ENCODE measurements at places on chromosomes 3 and 15.
A peak's percentile ranks its signal among the peaks of the same experiment; 100 is the strongest.

- no peak for DNase-seq
These were observed 134.4 kb upstream of the FAM3D start for GRCh38 chr3:58800940-58801339.

DNA sequence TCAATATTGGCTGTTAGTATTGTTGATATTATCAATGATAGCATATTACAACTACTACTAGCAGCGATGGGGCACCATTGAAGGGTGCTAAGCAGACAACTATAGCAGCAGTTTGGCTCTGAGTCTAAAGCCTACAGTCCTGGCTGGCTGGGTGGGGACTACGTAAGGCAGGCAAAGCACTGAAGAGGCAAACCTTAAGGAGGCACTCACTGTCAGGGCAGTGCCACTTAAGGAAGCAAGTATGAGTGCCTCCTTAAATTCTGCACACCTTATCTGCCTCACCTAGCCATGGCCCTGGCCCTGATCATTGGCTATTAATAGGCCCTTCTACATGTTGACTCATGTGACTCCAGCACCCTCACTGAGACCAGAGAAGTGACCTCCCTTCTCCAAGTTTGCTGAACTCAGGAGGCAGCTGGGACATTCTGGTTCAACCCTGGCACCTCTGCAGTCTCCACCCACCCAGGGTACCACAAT lies 20.6 kb downstream of the CDCP1 start:
- no peak for DNase-seq

- no peak for DNase-seq
These were observed 568.3 kb downstream of the AGBL1 start for GRCh38 chr15:86647810-86648440.

DNA sequence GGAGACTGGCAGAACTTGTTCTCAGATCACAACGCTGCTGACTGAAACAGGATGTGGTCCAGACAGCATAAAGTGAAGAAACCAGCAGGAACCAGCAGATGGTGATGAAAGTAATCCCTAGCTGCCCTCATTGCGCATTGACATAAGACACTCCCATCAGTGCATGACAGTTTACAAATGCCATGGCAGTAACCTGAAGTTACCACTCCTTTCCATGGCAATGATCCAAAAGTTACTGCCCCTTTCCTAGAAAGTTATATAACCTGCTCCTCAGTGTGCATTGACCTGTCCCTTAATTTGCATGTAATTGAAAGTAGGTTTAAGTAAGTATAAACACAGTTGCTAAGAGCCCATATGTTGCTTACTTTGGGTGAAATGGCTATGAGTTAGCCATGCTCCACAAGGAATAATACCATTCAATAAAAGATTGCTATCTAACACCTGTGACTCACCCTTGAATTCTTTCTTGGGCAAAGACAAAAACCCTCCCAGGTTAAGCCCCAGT lies 149.1 kb upstream of the CD96 start:
- no peak for DNase-seq

GRCh38 chr3:196270499-196270898 lies 17.0 kb downstream of the PCYT1A start:
- no peak for DNase-seq

GRCh38 chr15:100114100-100114499 lies 227.7 kb downstream of the ADAMTS17 start:
- no peak for DNase-seq

DNA sequence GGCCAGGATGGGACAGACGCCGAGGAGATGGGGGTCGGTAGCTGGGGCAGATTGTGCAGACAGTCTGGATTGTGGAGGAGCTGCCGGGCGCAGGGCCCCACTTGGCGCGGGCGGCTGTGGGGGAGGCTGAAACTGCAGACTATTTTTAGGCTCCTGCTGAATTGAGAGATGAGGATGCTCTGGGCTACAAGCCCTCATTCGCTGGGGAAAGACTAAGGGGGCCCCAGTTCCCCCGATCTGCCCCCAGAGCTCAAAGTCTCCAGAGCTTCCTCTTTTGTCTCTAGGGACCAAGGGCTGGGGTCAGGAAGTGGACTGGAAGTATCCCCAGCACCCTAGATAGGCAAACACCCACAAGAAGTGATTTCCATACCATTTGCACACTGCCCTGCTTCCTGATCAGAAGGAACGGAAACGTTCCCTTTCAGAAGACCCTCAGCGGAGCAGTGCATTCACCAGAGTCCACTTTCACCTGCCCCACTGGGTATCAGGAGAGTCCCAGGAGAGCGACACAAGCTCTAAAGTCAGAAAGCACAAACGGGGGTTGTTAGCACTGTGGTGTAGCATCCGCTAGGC lies 29.7 kb downstream of the SEMA7A start:
- no peak for DNase-seq

GRCh38 chr3:32873531-32874130 lies 55.8 kb downstream of the TRIM71 start:
- no peak for DNase-seq

DNA sequence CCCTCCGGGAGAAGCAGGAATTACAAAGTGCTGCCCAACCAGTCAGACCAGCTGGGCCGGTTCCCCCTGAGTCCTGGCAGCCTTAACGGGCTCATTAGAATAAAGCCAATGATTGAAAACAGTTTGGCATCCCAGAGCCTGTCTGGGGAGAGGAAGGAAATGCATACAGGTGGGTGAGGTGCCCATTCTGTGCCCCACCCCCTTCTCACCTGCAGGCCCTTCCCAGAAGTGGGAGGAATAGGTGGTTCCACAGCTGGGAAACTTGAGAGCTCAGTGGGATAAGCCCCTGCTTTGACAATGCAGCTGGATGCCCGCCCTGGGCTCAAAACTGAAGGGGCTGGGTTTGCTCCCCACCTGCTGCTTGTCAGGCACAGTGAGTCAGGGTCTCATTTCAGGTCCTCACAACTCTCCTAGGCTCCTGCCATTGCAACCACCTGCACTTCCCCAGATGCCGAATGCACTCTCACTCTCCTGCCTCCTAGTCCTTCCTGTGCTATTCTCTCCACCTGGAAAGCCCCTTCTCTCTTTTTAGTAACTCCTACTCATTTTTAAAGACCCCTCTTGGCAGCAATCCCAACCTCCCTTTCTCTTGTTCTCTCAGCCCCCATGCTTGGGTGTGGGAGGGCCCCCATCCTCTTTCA lies 5.5 kb upstream of the BUB1B start:
- no peak for DNase-seq

GRCh38 chr15:31361764-31362515 lies 35.3 kb downstream of the KLF13 start:
- no peak for DNase-seq

- DNase-seq, result no peak
These were observed 8.5 kb downstream of the ISL2 start for GRCh38 chr15:76344893-76345582.

- DNase-seq, result no peak
These were observed 12.3 kb downstream of the THOC7 start for GRCh38 chr3:63851287-63851686.

DNA sequence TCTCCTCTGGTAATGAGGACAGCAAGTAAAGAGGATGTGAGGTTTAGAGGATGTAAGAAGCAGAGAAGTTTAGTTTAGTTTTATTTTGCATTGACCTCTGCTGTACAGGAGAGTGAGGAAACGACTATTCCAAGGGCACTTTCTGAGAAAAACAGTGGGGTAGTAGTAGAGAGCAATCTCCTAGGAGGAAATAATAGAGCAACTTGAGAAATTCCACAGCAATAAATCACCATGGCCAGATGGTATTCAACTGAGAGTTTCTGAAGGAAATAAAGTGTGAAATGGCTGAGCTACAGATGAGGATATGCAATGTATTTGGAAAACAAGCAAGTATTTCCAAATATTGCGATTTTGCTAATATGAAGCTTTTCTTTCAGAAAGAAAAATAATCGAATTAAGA lies 118.9 kb downstream of the DPH6 start:
- DNase-seq, result peak; percentile 79

DNA sequence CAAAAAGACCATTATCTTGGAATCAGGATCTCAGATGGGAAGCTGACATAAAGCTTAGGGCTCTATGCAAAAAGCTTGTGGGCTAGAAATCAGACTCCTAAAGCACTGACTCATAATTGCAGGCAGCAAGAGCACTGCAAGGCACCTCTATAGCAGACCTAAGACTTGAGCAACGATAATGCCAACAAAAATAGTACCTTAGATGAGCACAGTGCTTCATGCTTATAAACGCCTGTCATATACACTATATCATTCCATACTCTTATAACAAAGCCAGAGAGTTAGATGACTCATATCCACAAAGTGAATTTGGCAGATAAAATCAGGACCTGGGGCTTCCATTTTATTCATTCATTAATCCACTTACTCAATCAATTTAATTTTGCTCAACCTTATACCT lies 560.8 kb downstream of the MCTP2 start:
- no peak for DNase-seq

- no peak for DNase-seq
These were observed 23.4 kb downstream of the NCBP2 start for GRCh38 chr3:196918968-196919367.

GRCh38 chr3:66394753-66395249 lies 106.0 kb downstream of the LRIG1 start:
- DNase-seq, result peak; percentile 67

GRCh38 chr3:133996251-133996661 lies 33.5 kb downstream of the SLCO2A1 start:
- no peak for DNase-seq

GRCh38 chr3:45670436-45670835 lies 18.8 kb upstream of the SACM1L start:
- no peak for DNase-seq

- DNase-seq, result no peak
These were observed 340.6 kb downstream of the KCNH8 start for GRCh38 chr3:19488939-19489338.

DNA sequence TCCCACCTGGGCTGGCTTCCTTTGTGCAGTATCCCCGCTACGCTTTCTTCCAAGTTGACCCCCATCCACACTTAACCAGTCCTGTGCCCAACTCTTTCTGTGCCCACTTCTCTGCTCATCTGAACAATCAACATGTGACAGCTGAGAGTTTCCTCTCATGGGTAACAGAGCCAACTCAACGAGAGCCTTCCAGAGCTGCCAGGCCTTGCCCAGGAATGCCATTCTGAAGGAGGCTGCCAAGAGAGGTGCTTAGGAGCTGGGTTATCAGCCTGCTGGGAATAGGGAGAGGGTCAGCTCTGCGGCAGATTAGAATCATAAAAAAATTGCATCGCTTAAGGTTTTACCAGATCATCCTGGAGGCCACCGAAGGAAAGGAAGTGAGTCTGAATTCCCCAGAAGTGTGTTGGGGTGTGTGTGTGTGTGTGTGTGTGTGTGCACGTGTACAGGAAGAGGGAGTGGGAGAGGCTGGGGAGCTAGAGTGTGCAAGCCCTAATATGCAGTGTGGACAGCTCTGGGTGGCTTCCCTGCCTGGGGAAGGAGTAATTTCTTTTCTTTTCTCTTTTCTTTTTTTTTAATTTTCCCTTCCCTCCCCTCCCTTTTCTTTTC lies 66.7 kb downstream of the ITGA11 start:
- no peak for DNase-seq

DNA sequence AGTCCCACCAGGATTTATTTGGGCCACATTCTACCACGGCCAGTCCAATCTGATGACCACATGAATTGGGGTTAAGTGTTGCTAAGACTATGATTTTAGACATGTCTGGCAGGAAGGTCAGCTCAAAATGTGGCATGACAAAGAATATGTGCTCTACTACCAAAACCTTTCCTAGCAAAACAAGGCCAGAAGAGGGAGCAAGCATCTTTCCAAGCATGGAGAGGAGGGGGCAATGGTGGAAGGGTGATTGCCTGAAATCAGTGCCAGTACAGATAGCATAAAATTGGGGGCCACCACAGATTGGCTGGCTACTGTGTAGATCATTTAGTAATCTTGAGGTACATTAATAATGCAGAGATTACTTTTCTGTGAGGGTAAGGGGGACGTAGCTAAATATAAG lies 43.2 kb downstream of the TMEM39A start:
- DNase-seq, result no peak

DNA sequence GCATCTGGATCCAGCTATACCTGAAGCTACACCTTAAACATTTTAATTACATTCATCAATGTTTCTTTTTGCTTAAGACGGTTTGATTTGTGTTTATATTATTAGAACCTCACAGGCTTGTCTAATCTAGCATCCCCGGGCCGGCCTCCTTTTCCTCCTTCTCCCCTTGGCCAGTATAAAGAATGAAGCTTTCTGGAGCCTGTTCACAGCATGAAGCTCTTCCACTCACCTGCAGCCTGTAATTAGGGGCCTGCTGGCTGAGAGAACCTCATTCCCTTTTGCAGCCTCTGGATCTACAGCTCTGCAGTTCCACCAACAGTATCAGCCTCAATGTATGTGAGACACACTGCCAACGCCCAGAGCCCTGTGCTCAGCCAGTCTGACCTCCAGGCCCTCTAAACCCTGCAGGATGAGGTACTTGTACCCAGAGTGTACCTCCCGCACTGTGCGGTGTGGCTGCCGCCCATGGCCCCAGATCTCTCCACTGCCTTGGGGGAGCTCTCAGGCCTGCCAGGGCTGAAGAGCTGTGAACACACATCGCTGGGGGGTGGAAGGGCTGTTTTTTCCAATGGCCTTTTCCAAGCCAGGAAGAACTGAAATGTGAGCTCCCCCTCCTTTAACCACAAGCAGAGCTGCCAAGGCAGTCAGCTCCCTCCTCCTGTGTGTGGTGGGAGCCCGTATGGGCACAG lies 114.7 kb upstream of the ALDH1A3 start:
- peak; percentile 64 for DNase-seq

DNA sequence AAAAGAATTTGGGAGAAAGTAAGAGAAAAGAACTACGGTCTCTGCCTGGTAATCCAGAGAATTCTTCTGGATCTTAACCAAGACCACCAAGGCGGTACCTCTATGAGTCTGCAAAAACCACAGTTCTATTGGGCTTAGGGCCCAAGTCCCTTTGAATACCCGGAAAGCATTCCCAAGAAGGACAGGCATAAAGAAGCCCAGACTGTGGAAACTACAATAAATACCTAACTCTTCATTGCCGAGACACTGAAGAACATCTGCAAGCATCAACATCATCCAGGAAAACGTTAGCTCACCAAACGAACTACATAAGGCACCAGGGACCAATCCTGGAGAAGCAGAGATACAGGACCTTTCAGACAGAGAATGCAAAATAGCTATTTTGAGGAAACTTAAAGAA lies 162.3 kb upstream of the TMC3 start:
- DNase-seq, result no peak

GRCh38 chr15:64507293-64507802 lies 47.0 kb downstream of the ZNF609 start:
- DNase-seq, result peak; percentile 69

- peak; percentile 58 for DNase-seq
These were observed 1.9 kb upstream of the RAB43 start for GRCh38 chr3:129123314-129124060.

DNA sequence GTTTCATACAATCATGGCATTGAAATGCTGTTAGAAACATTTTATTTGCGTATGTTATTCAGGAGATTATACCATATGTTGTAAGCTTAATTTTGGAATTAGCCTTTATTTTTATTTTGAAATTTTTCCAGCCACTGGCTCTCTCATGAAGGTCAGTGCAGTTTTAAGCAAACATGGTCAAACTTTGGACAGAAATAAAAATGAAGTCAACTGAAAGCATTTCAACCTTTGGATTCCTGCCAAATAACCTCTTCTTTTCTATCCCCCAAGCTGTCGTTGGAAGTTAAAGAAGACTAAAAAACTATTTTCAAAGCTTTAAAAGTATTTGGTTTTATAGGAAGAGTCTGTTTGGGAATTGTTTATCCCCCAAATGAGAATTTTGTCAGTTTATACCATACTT lies 846.6 kb downstream of the MCTP2 start:
- no peak for DNase-seq

- DNase-seq, result no peak
These were observed 15.8 kb downstream of the SLC12A1 start for GRCh38 chr15:48221885-48222284.

- DNase-seq, result no peak
These were observed 163.1 kb downstream of the PLCL2 start for GRCh38 chr3:17047894-17048293.

GRCh38 chr3:20197775-20198174 lies 11.8 kb upstream of the SGO1 start:
- DNase-seq, result no peak

All from adipocyte (in vitro differentiated cells).